Activated CD4-positive, alpha-beta T cell treated with anti-CD3 and anti-CD28 coated beads, Interleukin-2, amount 50 U/mL, for 24 hours (primary cell): ENCODE measurements at places on chromosomes 16 and 17.

DNA sequence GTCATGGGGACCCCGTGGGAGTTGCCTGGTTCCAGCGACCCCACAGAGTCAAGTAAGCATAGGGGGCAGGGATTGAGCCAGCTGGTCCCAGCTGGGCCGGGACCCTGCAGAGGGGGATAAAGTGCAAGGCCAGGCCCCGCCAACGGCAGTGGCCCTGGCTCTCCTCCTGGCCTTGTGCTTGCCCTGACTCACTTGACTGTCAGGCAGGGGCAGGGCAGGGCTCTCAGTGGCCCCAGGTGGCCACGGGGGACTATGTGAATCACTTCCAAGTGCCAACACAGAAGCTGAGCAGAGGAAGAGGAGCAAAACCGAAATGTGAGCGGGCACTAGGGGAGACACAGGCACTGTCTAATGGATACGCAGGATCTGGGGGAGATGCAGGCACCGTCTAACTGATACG is 21.6 kb upstream of the NCBP3 start:
- no peak for DNase-seq

- DNase-seq, result peak; percentile 85
Observed at GRCh38 chr16:68529931-68530701, 9.0 kb upstream of the ZFP90 start.

DNA sequence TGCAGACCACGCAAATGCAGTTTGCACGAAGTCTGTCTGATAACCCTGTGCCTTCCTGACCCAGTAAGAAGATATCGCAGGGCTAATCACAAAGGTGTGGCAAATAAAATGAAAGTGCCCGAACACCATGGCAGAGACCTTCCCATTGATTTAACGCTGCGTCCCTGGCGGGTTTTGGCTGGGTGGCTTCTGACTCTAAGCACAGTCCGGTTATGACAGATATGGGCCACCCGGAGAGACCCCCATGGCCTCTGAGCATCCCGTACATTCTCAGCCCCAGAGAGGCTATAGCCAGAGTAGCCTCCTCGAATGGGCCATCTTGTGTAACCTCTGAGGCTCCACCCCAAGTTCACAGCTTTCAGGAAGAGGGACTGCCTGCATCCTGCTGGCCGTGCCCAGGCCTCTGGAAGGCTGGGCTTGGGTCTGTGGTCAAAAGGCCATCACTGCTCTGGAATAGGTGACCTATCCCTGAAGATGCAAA is 5.5 kb downstream of the FOXC2 start:
- DNase-seq, result no peak

GRCh38 chr16:89116341-89117226 is 22.9 kb downstream of the ACSF3 start:
- no peak for DNase-seq

- no peak for DNase-seq
Observed at GRCh38 chr17:43363181-43363925, 35.4 kb upstream of the ARL4D start.

DNA sequence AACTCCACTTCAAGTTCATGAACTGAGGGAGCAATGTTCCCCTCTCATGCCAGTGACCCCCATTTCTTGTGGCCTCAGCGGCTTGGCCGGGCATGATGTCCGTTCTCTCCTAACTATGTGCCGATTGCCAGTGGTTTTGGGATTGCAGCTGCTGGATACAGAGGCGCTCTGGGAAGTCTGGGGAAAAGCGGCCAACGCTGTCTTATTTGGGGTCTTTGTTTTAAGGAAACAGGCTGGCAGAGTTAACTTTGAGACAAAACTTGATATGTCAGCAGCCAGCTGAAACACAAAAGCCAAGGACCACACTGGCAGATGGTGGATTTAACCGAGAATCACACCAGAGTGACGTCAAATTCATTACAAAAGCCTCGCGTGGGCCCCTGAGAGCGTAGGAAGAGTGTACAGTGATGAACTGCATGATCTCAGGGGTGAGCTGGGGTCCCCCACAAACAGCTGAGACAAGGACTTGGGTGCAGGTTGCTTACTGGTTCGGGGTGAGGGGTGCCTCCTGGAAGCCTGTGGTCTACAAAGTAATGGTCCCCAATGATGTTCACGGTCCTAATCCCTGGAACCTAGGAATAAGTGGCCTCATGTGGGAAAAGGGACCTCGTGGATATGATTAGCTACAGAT is 180.4 kb downstream of the IRF8 start:
- no peak for DNase-seq
